Left renal pelvis (tissue), 4 donors: ENCODE measurements at places on chromosomes 16 and 17.
A peak's percentile ranks its signal among the peaks of the same experiment; 100 is the strongest.

DNA sequence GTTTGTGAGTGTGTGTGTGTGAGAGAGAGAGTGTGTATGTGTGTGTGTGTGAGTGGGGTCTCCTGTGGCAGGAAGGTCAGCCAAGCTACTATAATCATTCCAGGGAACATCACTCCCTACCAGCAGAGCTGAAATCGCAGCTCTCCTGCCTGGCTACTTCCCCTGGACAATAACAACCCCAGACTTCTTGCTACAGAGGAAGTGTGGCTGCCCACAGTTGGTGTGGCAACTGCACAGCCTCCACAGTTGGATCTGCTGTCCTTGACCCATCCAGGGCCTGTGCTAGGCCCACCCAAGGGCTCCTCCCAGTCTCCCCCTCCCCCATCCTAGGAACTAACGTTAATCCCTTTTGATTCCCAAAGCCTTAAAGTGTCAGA is 1.5 kb downstream of the SLC13A5 start:
- no peak for DNase-seq

DNA sequence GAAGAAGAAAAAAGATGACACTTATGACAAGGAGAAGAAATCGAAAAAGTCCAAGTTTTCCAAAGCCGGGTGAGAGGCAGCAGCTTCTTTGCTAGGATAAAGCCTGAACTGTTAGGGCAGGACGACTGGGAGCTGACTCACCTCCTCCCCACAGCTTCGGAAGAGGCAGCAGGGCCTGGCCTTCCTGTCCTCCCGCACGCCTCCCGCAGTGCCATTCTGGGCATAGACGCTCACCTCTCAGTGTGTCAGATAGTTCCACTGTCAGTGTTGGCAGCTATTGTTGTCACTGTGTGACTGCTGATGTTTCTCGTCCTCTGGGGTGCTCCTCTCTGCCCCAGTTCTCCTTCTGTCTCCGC is 12.6 kb downstream of the UBN1 start:
- no peak for DNase-seq

DNA sequence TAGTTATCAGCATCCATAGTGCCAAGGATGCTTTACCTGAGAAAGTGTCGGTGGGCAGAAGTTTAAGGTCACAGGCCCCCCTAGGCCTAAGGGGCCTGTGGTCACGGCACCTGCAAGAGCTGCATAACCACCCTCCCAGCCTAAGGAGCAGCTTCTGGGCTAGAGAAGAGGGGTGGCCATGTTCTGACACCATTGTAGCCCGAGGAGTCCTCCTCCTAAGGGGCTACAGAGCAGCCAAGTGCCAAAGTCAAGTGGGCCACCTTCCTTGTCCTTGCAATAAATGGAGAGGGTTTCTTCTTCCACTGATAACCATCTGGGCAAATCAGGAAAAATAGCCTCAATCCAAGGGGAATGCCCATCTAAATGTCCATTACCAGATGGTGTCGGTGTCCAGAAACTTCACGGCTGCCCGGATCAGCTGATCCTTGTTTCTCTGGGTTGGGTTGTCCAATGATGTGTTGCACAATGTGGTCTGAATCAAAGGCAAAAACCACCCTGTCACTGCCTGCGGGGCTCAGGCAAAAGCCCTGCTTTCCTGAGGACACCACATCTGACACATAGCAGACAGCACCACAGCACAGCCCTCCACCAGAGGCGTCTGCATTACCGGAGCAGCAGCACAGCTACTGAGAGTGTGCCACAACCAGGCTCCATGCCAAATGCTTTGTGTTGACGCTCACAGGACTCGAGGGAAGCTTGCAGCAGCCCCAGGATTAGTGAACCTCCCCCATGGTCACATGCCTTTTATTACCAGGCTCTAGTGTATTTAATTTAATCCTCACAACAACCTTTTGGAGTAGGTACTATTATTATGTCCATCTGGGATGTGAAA is 12.8 kb downstream of the ATPAF2 start:
- DNase-seq, result no peak

DNA sequence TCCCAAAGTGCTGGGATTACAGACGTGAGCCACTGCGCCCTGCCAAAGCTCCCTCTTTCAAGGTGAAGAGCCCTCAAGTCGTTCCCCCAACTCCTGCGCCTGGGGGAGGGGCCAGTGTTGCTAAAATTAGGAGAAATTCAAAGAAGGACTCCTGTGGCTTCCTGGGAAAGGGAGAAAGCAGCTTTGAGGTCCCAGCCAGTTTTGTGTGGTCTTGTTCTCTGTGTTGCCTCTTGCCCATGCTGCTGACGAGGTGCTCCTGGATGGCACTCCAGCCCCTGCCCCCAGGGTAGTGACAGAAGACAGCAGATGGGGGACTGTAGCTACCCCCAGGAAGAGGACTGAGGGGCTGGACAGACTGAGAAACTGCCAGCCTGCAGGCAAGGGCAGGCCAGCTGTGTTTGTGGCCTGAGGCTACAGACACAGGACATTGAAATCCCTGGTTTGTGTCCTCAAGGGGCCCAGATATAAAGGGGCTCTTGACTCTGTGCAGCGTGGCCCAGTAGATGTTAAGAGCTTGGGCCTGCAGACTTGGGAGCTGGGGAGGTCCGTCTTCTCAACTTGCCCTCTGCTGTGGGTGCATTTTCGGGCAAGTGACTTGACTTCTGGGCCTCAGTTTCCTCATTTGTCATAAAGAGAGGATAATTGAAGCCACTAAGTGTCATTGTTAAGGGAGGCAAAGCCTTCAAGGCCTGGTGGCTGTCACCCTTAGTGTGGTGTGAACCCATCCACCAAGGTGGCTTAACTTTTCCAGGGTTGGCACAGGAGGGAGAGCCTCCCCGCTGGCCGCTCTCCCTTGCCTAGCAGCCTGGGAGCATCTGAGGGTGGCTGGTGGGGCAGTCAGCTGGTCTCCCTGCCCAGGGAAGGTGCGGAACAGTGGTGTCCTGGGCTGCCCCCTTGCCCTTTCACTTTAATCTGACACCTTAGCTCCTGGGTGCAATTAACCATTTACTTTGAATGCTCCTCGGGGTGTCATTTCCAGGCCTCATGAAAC is 4.1 kb downstream of the UBALD2 start:
- no peak for DNase-seq

- peak; percentile 76 for DNase-seq
These were observed 55.3 kb downstream of the WDR45B start for GRCh38 chr17:82592767-82593589.

DNA sequence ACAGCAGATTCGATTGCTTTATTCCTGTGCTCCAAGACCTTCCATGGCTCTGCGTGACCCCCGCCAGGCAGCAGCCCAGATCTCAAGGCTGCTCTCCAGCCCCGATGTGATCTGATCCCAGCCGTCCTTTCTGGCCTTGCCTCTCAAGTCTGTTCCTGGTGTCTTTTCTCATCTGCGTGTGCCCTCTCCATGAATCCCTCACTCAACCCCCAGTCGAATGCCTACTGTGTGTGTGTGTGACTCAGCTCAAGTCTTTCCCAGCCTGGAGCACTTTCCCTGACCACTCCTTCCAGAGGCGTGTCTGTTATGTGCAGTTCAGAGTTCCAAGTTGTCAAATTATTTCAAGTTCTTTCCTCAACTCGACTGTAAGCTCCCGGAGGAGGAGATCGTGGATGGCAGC is 64.0 kb downstream of the MRM1 start:
- DNase-seq, result no peak

GRCh38 chr16:49439050-49439449 is 65.4 kb downstream of the C16orf78 start:
- DNase-seq, result no peak

DNA sequence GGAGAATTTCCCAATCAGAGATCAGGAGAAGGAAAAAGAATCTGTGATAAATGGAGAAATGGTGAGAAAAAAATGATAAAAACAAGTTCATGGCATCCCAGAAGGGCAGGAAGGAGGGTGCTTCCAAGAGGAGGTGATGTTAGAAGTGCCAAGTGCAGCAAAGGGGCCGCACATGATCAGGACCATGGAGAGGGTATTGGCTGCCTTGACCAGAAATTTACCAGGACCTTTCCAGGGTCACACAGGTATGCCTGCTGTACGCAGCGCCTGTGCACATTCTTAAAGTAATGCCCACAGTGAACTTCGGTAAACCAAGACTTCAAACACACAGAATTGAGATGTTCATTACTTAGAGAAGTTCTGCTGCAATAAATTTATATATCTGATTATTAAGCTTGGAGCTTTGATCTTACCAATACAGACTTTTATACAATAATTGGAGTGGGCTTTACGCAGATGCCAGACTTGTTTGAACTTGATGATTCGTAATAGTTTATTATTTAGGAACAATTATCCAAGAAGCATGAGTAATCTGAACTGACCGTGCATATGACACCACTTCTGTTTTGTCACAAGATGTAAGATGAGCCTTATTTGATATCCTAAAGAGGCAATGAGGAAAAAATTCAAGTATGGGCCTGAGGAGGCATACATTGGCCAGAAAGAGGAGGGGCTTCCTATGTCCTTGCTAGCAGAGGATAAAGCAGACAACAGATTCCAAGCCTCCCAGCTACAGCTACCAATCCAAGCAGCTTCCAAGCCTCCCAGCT is 2.2 kb upstream of the KRT33A start:
- DNase-seq, result no peak

DNA sequence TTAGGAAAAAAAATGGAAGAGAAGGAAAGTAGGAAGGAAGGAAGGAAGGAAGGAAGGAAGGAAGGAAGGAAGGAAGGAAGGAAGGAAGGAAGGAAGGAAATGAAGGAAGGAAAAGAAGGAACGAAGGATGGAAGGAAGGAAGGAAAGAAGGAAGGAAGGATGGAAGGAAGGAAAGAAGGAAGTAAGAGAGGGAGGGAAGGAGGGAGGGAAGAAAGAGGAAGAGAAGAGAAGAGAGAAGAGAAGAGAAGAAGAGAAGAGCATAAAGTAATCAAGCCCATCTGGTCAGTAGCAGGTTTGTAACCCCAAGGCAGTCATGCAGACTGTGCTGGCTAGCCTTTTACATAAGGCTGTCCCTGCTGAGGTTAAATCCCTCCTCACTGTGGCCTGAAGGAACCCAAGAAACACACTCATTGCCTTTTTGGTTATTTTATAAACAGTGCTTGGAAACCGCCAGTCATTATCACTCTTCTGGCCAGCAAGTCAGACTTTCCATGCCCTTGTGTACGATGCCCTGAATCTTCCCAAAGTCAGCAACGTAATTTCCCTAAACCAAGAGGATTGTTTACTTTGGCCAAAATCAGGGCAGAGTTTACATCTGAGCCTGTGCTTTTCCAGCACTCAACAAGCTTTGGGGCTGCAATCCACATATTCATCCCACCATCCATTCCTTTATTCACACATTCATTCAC is 409.6 kb upstream of the MAF start:
- DNase-seq, result no peak

- DNase-seq, result no peak
These were observed 135.4 kb downstream of the TMEM132E start for GRCh38 chr17:34714475-34715410.

- no peak for DNase-seq
These were observed 6.7 kb downstream of the CBX8 start for GRCh38 chr17:79789943-79790804.

DNA sequence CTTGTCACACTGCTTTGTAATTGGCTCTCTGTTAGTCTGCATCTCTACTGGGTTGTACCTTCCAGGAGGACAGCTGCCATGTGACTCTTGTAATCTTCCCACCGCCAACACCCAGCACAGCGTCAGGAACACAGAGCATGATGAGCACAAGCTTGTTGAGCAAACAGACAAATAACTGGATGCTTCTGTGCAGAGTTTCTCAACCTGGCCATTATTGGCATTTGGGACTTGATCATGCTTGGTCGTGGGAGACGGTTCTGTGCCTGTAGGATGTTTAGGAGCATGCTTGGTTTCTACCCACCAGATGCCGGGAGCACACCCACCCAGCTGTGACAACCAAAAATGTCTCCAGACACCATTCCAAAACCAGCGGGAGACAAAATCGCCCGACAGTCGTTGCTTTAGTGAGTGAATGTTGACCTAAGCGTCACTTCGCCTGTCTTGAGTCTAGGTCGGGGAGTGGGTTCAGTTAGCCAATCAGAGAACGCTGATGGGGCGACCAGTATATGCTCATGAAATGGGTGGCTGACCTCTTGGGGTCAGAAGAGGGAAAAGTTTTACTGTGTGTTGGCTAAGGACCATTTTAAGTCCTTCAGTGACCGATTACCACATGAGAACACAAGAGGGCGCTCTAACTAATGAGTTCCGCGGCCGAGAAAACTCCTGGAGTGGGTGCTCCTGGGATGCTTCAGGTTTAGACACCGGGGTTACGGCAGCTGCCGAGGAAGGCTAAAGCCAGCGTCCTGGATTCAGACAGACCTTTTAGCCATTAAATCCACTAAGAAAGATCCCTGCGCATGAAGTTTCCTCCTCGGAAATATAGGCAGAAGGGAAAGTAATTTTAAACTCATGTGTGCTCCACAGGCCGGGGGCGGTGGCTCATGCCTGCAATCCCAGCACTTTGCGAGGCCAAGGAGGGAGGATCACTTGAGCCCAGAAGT is 57.8 kb upstream of the TEX2 start:
- DNase-seq, result peak; percentile 54

GRCh38 chr17:65618516-65618915 is 57.1 kb upstream of the AXIN2 start:
- no peak for DNase-seq

- DNase-seq, result no peak
These were observed 23.2 kb upstream of the CCL22 start for GRCh38 chr16:57335366-57335765.

DNA sequence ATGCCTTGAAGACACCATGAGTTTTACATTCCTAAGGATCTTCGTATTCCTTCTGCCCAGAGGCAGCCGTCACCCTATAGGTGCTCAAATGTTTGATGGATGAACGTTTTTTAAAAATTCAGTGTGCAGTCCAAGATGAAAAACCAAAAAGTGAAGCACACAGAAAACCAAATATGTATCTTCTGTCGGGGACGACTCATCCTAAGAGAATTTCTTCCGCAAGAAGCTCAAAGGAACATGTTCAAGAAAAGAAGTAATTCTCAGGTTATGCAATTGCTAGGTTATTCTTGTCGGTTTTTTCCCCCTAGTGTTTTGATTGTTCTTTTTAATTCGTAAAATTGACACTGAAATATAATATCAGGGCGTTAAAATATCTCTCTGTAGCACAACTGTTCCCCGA is 1.4 kb downstream of the CENPV start:
- DNase-seq, result no peak

DNA sequence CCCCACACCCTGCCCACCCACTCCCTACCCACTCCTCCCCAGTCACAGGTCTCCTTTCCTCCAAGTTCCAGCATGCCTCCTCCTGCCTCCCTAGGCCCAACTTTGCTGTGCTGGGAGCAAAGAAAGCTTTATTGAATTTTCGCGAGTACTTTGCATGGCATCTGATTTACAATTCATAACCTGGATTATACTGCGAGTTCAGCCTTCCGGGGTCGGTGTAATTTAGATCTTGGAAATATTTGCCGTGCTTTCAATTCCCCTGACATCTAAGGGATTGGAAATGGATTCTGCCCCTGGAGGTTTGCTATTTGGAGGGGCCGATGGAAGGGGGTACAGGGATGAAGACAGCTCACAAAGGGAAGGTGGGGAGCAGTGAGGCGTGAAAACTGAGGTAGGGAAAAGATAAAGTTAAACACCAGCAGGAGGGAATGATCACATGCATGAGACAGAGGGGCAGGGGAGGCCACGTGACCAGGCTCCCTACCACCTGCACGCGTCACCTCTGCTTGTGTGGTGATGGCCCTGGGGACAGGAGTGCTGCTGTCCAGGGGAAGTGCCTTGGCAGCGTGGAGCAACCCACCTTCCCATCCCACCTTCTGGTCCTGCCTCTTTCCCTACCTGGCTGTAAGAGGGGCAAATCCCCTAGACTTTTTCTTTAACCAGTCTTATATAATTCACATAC is 132.3 kb upstream of the RPL38 start:
- no peak for DNase-seq
